Epithelial cell of proximal tubule (primary cell): ENCODE measurements at places on chromosomes 16 and 17. TPM values are rescaled to one million over a fixed set of nuclear protein-coding genes. Genes with fewer than 3 reads are reported as not detected.
A peak's percentile ranks its signal among the peaks of the same experiment; 100 is the strongest.

Gene CMTR2
- total RNA-seq = 21.0 and 24.4 TPM in 2 replicates

DNA sequence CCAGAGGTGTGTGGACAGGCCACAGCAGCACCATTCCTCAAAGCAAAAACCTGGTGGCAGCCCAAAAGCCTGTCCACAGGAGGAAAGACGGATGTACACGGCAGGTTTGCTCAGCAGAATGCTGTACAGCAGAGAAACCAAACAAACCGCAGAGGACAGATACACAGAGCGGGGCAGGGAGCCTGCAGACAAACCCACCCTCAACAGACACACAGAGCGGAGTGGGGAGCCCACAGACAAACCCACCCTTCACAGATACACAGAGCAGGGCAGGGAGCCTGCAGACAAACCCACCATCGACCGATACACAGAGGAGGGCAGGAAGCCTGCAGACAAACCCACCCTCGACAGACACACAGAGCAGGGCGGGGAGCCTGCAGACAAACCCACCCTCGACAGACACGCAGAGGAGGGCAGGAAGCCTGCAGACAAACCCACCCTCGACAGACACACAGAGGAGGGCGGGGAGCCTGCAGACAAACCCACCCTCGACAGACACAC, 53.0 kb upstream of the METRNL start:
- DNase-seq = no peak

DNA sequence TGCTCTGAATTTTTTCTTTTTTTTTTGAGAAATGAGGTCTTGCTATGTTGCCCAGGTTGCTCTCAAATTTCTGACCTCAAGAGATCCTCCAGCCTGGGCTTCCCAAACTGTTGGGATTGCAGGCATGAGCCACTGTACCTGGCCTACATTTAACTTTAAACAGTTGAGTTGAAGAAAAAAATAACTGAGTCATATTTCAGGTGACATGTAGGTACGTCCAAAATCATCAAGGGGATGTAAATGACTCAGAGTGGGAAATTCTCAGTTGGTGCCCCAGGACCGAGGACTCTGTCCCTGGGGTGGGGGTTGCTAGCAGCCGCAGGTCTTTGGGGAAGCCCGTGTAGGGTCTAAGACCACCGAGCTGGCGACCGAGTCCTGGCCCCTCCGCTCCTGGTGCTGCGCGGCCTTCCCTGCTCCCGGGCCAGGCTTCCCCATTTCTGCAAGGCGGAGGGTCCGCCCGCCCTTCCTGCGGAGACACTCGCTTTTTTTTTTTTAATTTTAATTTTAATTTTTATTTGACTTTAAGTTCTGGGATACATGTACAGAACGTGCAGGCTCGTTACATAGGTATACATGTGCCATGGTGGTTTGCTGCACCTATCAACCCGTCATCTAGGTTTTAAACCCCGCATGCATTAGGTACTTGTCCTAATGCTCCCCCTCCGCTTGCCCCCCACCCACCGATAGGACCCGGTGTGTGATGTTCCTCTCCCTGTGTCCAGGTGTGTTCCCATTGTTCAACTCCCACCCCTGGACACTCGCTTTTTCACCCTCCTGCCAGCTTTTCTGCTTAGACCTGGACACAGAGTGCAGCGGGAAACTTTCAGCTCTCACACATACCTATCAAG, 12.7 kb upstream of the N4BP1 start:
- no peak for DNase-seq

- peak; percentile 77 for DNase-seq
Measured at GRCh38 chr17:36829676-36830075, 107.6 kb upstream of the LHX1 start.

DNA sequence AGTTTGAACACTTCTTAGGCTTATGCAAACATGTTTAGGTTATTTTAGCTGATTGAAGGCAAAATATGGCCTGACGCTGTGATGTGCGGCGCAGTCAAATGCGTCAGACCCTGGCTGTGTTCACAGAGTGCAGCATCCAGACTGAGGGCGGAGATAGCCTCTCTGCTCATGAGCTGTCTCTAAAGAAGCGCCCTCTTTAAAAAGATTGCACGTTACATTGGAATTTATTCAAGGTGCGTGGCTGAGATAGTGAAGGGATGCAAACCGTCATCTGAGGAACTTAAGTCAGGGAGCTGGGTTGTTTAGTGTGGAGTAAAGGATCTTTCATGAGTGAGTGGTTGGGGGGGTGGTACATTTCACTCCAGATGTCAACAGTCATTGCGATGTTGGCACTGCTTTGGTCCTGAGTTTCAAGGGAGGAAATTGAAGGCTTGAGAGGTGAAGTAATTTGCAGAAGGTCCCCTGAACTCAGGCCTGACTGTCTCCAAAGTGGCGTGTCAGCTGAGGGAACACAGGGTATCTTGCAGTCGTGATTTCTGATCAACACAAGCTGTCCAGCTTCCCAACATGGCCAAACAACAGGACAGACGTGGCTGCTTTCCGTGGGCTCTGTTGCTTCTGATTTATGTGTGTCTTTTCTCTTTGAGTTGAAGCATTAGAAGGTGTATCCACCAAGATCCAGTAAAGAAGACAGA, 33.4 kb downstream of the RPTOR start:
- no peak for DNase-seq

DNA sequence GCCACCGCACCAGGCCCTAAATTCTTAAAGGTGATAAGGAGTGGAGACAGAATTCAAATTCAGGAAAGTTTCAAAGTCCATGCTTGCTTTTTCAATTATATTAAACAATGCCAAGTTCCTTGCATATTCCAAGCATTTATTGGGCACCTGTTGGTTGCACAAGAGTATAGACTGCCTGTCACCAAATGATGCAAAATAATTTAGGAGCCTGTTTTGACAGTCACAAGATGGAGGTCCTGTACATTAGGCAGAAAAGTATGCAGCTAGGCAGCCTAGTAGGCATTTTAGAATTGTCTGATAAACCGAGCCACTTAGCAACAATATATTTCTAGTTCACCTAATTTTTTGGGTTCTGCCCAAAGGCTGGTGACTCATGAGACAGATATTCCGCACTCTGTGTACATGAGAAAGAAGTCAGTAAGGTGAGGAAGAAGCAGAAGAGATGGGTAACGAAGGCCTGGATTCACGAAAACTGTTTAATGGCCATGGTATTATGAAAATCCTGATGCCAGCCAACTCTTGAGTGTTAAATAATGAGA, 7.3 kb downstream of the ACACA start:
- DNase-seq = no peak
